Renal cortical epithelial cell (primary cell): ENCODE measurements at places on chromosomes 6 and 20. TPM values are rescaled to one million over a fixed set of nuclear protein-coding genes. Genes with fewer than 3 reads are reported as not detected.

DNA sequence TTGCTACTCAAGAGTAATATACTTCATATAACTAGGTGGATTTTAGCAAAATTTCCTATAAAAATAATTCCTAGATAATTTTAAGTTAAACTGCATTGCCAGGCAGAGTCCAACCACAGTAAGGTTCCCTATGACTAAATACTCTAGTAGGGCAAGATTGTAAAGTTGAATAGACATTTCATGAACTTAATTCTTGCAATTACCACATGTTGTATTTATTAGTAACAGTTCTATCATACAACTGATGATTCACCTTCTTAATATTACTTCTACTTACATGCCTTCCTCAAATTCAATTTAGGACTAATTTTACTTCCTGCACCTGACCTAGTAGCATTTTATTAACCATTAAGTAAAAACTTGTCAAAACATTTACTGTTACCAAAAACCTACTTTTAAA is 266.7 kb upstream of the THEMIS start:
- peak; percentile 27 for DNase-seq

The PNPLA1 gene
- not detected in 2 replicates for total RNA-seq

DNA sequence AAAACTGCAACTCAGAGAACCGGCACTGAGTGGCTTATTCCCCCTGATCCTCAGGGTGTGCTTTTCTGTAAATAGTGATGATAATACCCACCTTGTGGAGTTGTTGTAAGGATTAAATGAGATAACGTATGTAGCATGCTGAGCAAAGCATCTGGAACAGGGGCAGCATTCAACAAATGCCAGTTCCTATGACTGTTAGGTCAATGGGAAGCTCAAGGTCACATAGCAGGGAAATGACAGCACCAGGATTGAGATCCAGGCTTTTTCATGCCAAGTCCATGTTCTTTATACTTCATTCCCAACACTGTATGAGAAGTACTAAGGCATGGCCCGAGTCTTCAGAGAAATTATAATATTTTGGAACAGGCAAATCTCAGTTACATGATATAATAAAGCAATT is 5.1 kb downstream of the RCAN2 start:
- DNase-seq, result no peak

The RCAN2 gene
- 1.6 and 3.1 TPM in 2 replicates for total RNA-seq

DNA sequence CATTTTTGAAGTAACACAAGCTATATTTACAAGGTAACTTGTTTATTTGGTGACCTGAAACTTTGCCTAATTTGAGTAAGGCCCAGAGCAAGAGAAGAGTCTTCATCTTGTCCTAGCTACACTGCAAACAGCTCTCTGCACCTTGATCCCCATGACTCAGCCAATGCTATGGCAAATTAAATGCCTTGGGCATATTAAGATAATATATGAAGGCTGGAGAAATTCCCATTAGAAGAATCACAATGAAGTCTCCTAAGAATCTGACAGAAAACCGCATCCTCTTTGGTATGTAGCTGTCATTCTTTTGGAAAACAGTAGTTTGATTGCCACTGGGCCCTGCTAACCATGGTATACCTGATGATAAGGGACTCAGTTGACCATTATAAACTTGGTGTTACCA is 204.5 kb downstream of the UBE3D start:
- DNase-seq, result peak; percentile 22
